ENCODE measurements at places on chromosomes 12 and 14.

DNA sequence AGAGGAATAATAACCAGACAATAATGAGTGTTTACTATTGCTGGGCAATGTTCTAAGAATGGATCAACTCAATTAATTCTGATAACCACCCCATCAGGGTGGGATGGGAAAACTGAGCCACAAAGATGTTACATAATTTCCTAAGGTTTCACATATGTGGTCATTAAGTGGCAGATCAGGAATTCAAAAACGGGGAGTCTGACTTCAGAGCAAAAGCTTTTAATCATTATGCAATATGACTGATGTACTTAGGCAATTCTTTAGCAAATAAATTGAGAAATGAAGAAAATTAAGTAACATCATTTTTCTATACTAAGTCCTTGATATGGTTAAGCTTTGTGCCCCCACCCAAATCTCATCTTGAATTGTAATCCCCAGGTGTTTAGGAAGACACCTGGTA is 53.4 kb downstream of the PLCZ1 start:
- DNase-seq: no peak

- no peak for DNase-seq
Observed at GRCh38 chr12:76073561-76073960, 10.9 kb downstream of the NAP1L1 start.

DNA sequence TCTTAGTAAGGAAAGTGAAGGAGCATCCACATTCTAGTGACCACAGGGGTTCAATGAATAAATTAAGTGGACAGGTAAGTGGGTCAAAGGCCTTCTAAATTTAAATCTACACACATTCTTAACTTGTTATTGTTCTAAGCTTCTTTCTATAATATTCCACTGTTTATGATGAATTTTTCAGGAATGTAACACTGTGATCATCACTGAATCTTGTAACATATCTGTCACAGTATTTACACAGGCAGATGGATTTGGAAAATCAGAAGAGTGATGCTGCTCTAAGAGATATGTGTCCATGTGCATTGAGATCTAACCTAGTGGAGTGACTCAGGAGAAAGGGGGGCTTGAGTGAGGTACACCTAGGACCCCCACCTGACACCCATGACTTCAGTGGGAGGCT is 115.4 kb upstream of the OVCH1 start:
- no peak for DNase-seq

GRCh38 chr14:36618641-36619040 is 36.2 kb upstream of the NKX2-8 start:
- DNase-seq: no peak

- no peak for DNase-seq
Observed at GRCh38 chr12:28110329-28110728, 79.9 kb upstream of the CCDC91 start.

DNA sequence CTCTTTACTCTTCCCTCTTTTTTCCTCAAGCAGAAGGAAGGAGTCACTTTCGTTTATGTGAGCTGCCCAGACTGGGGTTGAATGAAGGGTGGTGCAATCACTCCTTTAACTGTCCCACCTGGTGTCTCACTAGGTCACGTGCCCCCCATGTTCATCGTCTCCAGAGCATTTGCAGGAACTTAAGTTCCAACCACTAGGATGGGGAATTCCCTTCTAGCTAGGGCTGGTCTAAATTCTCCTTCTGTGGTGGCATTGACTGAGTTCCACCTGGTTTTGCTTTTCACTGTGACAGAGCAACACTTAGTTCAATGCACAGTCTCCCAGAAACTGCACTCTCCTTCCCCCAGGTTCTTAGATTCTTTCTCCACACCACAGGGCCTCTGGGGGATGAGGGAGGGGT is 9.5 kb downstream of the FANCM start:
- DNase-seq: no peak

DNA sequence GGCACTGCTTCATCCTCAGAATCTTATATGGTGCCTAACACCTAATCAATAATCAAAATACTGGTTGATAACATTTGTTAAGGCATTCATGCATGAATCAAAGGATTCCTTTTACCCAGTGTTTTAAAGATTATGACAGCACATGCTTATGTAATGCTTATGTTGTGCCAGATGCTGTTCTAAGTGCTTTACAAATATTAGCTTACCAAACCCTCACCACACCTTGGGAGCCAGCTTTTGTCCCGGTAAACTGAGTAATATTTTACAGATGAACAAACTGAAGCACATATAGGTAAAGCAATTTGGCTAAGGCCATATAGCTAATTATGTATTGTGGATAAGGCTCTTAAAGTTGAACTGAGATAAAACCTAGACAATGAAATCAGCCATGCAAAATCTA is 209.2 kb downstream of the ALX1 start:
- DNase-seq: no peak

- DNase-seq: peak; percentile 33
Observed at GRCh38 chr12:130127912-130128789, 34.1 kb upstream of the FZD10 start.

DNA sequence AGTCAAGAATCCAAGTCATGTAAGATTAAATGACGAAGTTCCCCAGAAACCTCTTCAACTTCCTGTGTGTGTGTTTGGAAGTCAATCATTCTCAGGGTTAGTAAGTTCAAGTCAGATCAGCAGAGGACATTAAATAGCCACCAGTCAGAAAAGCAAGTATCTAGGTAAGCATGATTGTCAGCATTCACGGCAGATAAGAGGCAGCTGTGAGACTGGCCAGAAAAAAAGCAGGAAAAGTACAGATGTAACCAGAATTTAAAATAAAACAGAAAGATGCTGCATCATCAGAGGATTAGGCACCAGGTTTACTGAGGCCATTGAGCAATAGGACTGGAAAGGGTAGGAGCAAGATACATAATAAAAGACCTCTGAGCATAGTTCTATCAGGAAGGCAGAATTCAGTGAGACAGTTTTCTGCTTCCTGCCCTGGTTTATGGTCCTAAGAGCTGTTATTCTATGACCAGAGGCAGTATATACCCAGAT is 606.9 kb downstream of the FSCB start:
- no peak for DNase-seq

DNA sequence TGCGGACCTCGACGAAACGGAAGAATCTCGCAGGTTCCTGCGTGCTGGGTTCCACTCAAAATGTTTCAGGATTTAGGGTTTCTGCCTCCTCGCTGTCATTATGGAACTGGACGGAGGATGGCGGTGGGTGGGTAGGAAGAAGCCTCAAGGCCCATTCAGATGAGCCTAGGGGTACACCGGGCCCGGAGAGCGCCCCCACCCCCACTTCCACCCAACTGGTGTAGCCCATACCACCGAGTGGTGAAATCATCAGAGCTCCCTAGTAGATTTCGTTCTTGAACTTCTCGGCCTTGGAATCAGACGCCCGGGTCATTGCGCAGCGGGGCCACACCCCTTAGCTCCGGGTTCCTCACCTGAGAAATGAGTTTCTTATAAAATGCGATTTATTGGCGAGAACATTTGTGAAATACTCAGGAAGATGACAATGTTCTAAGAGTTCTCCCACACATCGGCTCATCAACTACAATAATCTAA is 13.3 kb upstream of the TBX3 start:
- no peak for DNase-seq

GRCh38 chr12:20585913-20586312 is 109.2 kb upstream of the SLCO1C1 start:
- no peak for DNase-seq

- DNase-seq: no peak
Observed at GRCh38 chr12:31597066-31597465, 6.1 kb upstream of the DENND5B start.

- DNase-seq: no peak
Observed at GRCh38 chr12:66047411-66048021, 83.0 kb downstream of the LLPH start.

DNA sequence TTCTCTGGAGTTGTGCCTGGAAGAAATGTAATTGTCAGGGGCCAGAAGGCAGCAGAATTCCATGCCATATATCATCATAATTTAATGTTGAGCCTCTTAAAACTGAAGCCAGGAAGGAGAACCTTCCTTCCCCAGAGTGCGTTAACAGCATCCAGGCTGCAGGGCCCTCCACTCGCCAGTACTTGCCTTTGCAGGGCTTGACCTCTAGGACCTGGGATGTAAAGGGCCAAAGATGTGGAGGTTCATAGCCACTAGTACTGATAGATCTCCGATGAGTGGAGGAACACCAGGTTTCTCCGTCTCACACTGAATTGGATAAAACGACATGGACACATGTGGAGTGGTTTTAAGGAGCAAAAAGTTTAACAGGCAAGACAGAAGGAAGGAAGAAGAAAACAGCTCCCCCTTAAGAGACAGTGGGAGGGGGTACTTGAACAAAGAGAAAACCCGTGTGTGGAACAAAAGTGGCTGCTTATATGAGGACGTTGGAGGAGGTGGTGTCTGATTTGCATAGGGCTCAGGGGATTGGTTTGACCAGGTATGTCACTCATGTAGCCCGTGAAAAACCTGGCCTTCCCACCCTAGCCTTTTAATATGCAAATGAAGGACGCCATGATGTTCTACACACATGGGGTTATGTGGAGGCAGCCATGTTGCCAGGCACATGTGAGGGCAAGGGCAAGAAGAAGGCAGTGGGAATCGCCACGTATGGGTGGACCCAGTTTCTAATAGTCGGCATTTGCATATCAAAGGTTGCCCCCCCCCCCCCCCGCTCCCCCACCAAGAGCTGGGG is 38.8 kb upstream of the WSCD2 start:
- DNase-seq: no peak

- DNase-seq: no peak
Observed at GRCh38 chr12:99152337-99152736, 495.2 kb upstream of the GARIN6 start.

GRCh38 chr14:67533754-67534085 is 630 bp downstream of the PLEKHH1 start:
- no peak for DNase-seq

GRCh38 chr12:128531170-128531569 is 264.2 kb downstream of the TMEM132C start:
- DNase-seq: no peak

GRCh38 chr12:16606201-16606849 is 363 bp upstream of the LMO3 start:
- no peak for DNase-seq

- no peak for DNase-seq
Observed at GRCh38 chr12:59040656-59041055, 120.4 kb upstream of the LRIG3 start.

DNA sequence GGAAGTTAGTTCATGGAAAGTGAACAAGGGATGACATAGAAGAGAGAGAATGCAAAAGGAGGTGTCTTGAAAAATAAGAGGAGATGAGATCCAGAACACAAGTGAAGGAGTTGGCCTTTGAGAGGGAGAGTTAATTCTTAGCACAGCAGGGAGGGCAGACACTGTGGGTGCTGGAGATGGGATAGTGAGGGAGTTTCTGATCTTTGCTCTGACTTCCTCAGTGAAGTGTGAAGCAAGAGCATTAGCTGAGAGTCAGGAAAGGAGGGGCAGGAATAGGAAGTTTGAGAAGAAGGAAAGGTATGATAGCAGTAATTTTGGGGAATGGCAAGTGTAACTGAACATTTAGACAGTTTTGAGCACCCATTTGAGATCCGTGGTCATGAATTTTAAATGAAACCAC is 75.8 kb upstream of the COCH start:
- no peak for DNase-seq

GRCh38 chr12:130983328-130984017 is 29.8 kb downstream of the ADGRD1 start:
- no peak for DNase-seq

DNA sequence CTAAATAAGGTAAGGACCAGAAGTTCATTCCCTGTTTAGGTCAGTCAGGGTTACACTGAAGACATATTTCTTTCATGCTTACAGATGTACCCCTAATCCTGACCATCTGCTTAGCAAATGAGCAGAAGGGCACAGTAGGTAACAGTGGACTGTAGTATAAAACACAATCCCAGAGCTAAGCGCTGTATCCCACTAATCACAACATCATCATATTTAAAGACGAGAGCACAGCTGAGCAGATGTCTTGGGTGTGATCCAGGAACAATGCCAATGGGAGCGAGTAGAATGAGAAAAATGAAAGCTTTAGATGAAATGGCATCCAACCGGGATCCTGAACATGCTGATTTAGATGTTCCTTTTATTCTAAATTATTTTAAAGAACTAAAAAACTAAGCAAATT is 213.4 kb downstream of the CCER1 start:
- no peak for DNase-seq

DNA sequence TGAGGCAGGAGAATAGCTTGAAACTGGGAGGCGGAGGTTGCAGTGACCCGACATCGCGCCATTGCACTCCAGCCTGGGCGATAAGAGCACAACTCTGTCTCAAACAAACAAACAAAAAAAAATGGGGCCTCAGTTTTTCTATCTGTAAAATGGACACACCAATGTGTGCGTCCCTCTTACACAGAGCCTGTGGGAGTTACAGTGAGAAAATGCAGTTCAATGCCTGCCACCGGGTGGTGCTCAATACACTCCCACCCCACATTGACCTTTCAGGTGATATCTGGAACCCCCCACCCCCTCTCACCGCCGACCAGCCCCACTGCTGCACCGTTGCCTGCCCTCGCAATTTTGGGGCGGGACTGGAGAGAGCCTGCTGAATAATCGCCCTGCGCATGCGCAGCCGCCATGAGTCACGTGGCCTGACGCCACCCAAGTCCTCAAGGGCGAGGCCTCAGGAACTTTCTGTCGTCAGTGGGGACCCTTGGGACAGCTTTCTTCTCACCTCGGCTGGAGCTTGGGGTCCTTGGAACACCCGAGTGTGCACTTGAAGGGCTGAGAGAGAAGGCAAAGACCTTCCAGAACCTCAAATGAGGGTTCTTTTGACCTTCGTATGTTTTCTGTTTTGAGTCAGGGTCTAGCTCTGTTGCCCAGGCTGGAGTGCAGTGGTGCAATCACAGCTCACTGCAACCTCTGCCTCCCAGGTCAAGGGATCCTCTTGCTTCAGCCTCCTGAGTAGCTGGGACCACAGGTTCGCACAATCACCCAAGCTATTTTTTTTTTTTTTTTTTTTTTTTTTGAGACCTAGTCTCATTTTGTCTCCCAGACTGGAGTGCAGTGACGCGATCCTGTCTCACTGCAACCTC is 14.6 kb upstream of the CABP1 start:
- no peak for DNase-seq

- no peak for DNase-seq
Observed at GRCh38 chr12:94560431-94561221, 89.7 kb downstream of the TMCC3 start.

DNA sequence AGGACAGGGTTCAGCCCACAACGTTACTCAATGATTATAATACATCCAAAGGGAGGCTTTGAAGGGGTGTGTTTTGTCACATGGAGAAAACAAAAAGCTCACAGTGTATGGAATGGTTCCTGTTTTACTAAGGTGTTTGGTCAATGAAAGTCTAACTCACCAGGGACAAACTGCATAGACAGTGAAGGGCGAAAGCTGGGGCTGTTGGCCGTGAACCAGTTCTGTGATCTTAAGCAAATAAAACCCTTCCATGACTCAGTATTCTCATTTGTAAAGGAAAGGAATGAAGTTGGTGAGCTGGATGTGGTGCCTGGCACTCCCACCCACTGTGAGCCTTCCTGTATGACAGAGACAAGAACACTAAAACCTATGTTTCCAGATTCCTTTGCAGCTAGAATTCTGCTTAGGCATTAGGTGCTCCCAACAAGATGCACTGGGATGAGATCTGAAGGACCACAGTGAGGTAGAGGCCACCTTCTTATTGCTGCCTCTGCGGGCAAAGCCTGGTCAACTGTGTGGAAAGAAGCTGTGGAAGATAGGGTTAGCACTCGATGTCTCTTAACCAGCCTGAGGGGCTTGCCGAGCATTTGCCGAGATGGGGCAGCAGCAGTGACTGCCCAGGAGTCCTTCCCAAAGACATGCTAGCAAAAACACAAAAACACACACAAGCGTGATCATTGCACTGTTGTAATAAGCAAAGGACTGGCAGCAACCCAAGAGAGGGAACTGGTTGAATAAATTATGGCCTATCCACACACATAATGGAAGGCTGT is 48.5 kb downstream of the VCPKMT start:
- no peak for DNase-seq

Data from heart right ventricle (tissue), 16 donors.